ENCODE measurements at places on chromosomes 1 and 21.
A peak's percentile ranks its signal among the peaks of the same experiment; 100 is the strongest.

GRCh38 chr1:11893907-11894251, 32.3 kb downstream of the KIAA2013 start:
- no peak for DNase-seq

GRCh38 chr1:41481109-41481775, 3.2 kb downstream of the EDN2 start:
- DNase-seq, result no peak

- DNase-seq, result no peak
Measured at GRCh38 chr1:10320336-10320735, 78.5 kb upstream of the PGD start.

DNA sequence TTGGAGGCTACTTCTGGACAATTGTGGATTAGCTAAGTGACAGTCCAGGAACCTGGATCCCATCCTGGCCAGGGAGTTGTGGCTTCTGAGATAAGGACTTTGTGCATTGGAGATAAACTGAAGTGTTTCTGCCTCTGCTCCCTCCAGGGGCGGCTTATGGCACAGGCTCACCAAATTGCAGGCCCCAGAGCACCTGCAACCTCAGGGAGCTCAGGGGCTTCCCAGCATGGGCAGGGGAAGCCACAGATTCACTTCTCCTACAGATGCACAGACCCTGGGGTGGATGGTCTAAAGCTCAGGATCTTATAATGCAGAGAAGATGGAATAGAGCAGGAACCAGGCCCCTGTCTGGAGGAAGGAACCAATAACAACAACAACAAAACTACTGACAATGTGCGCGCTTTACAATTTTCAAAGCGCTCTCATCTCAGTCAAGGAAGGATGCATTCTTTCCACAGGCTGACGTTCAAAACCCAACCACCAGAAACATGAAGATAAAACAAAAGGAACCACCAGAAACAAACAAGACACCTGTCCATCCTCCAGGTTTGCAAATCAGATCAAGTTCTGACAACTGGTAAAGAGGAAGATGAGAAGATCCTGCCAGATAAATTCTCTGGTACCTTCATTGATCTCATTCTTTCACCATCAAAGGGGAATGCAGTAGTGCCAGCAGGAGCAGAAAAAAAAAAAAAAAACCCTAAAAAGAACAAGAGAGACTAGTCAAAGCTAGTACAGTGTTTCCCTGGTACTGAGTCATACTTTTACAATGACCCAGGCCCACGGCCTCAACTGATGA, 121.0 kb upstream of the IRF2BP2 start:
- peak; percentile 72 for DNase-seq

DNA sequence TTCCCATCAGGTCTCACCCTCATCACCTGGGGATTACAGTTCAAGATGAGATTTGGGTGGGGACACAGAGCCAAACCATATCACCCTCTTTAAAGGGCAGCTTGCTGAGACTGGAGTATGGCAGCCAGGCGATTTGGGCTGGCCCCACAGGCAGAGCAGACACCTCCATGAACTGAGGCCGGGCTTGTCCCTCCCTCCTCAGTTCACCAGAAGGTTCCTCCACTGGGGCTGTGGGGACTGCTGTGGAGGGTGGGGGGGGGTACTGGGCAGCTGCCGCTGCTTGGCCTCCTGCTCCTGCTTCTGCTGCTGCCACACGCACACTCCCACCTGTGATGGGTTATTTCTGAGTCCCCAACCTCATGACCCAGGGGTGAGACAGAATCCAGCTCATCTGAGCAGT, 53.9 kb upstream of the PDE9A start:
- no peak for DNase-seq

GRCh38 chr1:215375381-215375780, 191.7 kb upstream of the KCTD3 start:
- DNase-seq, result no peak

GRCh38 chr1:11311816-11312755, 39.1 kb downstream of the UBIAD1 start:
- no peak for DNase-seq

- DNase-seq, result no peak
Measured at GRCh38 chr1:151807131-151807530, 1.9 kb upstream of the LINGO4 start.

DNA sequence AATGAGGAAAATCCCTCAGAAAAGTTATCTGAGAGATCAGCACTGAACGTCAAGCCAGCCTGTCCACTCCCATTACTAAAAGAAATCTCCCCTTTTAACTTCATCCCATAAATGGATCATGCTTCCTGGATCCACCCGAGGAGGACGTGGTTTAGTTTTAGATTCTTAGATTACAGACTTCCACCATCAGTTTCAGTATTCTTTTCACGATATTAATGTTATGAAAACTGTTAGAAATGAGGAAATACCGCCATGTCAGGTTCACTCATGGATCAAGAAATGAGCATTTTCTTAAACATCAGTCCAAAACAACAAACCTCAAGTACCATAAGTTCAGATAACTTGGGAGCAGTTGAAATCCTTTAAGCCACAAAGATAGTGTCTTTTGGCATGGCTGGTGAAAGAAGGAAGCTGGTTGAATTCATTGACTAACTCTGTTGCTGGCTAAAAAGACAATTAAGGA, 49.8 kb downstream of the NFIA start:
- no peak for DNase-seq

DNA sequence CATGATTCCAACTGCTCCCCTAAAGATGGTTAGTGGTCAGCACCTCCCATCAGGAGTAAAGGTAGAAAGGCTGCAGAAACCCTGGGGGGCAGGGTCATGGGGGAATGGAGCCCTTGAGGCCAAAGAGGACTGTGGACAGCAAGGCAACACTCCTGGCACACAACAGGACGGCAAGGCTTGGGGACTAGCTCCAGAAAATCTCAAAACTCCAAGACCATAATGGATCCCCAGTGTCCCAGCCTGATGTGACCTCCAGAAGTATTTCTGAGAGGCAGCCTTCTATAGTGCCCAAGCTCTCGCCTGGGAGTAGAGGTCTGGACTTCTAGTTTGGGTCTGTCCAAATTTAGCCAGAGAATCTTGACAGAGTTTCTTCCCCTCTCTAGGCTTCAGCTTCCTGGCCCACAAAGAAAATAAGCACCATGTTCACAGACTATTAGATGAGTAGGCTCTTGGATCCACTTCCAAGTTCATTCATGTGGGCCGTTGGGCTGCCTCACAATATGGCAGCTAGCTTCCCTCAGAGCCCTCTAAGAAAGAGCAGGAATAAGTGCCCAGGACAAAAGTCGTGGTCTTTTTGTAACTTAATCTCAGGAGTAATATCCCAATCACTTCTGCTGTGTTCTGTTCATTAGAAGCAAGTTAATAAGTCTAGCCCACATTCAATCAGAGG, 6.9 kb downstream of the CD2 start:
- no peak for DNase-seq

- no peak for DNase-seq
Measured at GRCh38 chr21:44763050-44763378, 38.6 kb downstream of the UBE2G2 start.

GRCh38 chr1:24282491-24282890, 36.7 kb upstream of the GRHL3 start:
- no peak for DNase-seq

- no peak for DNase-seq
Measured at GRCh38 chr1:116990612-116991151, 10.9 kb upstream of the CD101 start.

DNA sequence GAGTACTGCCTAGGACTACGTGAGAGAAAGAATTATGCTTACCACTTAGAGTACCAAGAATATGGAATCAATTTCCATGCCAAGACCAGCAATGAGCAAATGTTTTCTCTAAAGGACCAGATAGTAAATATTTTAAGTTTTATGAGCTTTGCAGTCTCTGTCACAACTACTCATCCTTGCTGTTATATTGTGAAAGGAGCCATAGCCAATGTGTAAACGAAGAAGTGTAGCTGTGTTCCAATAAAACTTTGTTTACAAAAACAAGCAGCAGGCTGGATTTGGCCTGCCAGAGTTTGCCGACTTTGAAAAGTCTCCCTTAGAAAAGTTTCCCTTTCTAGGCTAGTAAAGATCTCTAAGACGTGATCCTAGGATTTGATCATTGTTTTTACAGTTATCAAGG, 128.8 kb downstream of the PDE4B start:
- DNase-seq, result no peak

DNA sequence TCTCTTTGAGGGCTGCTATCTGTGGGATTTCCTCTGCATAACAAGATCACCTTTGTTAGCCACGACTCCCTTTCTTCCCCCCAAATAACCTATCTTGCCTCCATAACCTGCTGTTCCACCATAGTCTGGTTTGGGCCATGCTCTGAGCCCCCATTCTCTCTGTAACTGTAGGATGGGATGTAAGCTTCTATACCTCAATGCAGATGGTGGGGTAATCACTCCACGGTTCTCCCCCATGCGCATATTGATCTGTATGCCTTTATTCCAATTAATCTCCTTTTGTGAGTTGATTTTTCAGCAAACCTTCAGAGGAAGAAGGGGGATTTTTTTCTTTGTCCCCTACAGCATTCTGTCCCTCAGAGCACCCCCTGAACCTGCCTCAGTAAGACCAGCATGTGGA, 170.1 kb upstream of the IRF2BP2 start:
- DNase-seq, result no peak

- no peak for DNase-seq
Measured at GRCh38 chr21:42716074-42716473, 62.7 kb downstream of the PDE9A start.

DNA sequence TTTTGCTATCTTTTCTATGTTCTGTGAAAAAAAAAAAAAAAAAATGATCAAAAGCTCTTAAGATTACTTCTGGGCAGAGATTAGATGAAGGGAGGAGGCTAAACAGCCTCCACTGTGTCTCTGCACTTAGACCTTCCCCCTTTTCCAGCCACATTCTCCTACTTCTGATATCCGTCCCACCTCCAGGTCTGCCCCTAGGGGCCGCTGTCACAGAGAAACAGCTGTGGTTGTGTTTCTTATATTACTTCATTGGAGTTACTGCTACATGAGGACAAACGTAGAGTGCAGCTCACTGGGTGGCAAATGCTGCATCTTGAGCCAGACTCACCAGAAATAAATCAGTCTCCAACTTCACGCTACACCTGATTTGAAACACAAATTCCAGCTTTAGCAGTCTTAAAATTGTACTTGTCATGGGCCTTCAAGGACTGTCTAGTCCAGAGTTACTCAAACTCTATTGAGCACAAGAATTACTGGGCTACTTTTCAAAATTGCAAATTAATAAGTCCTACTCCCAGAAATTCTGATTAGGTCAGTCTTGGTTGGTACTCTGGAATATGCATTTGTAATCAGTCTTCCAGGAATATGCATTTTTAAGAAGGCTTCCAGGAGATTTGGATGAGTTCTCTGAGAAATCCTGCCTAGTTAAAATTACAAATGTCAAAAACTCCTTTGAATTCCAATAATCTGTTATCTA, 125.2 kb upstream of the PTBP2 start:
- DNase-seq, result no peak

DNA sequence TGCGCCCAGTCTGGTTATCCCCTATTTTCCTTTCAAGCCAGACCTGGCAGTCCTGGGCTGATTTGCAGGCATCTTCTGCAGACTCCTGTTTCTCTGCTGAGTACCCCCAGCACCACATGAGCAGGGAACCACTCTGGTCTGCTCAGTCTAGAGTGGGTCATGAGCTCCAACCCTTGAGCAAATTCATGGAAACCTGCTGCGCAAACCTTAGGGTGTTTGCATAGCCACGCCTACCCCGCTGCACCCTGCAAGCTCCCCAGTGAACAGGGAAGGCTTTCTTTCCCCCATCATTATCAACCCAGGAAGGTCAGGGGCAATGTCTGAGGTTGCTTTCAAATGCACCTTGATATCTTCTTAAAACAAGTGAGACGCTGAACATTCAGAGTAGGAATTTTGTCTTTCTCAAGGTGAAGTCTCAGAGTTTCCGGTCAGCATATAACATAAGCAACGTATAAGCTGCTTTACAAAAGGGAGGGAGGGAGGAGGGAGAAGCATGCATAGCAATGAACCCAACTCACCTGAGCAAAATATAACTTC, 11.1 kb upstream of the KCNE1 start:
- no peak for DNase-seq

- DNase-seq, result no peak
Measured at GRCh38 chr1:229192853-229193252, 78.1 kb upstream of the RAB4A start.

DNA sequence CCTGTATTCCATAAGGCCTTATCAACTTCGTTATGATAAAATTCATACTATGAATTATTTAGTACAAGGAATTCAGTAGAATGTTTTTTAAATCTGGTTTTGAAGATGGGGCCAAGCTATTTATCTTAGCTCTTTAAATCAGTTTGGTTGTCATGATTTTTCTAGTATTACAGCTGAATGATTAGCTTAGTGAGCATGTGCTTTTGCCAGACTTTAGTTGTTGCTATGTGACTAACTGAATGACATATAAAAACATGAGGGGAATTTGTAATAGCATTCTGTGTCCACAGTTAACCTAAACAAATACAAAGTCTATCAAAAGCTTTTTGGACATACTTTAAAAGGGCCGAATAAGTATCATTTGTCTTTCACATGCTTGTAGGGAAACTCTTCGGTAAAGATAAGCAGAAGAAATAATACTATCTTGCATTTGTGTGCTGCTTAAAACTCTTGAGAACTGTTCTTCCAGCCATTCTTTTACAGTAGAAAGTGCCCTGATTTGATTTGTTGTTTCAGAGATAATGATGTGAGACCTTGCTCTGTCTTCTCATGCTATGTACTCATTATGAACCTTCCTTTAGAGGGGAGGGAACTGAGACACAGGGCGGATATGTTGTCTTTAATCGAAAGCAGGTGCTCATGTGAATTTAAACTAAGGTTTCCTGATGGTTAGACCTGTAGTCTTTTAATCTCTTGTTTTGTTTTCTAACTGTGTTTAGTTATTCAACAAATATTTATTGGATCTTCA, 18.8 kb downstream of the NEK7 start:
- no peak for DNase-seq

DNA sequence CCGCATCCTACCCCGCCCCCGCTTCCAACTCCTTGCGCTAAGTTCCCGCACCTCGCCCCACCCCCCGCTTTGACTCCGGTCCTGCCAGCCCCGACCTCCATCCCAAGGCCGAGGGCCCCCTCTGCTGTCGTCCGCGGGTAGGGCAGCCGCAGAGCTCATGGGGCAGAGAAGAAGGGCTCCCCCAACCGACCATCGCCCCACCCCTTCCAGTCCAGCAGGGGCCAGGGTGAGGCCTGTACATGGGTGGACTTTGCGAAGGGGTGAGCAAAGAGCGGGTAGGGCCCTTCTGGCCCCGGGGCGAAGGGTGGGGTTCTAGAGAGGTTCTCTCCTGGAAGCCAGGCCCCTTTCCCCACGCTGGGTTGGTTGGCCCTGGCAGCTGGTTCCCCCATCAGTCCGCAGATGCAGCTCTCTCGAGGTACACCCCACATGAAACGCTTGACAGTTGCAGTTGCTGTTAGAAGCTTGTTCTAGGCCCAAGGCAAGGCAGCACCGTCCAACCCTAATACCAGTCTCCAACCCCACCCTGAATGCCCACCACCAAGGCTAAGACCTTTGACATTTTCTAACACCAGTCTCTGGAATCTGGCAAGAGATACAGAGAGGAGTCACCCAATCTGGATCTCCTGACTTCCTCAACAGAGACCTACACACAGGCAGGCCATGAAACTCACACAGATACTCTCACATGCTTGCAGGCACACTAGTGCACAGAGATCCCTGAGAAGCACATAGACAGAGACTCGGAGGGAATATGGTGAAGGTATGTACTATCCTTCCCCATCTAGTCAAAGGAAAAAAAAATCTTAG, 25.3 kb upstream of the ADGRB2 start:
- peak; percentile 92 for DNase-seq

- no peak for DNase-seq
Measured at GRCh38 chr1:155284476-155284875, 7.2 kb downstream of the HCN3 start.

GRCh38 chr1:26923711-26924110, 2.2 kb downstream of the NUDC start:
- no peak for DNase-seq

All from stimulated activated naive CD4-positive, alpha-beta T cell (primary cell).